ENCODE measurements at places on chromosomes 1 and 21. TPM values are rescaled to one million over a fixed set of nuclear protein-coding genes. Genes with fewer than 3 reads are reported as not detected.

GRCh38 chr1:234912548-234913277 lies 215.9 kb downstream of the TOMM20 start:
- no peak for DNase-seq

The CLIC6 gene
- total RNA-seq: 0.58 TPM

DNA sequence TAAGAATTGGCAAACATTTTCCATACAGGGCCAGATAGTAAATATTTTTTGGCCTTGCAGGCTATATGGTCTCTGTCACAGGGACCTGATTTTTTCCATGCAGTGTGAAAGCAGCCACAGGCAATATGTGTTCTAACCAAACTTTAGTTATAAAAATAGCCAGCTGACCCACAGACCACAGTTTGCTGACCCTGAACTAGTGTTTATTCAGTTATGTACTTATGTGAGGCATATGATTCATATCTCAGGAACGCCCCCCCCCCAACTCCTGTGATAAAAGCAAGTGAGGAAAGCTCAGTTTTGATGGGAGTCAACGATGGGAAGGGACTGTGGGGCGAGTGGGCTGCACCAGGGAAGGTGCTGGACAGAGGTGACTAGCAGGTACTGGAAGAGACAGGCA lies 80.1 kb downstream of the HMGB4 start:
- no peak for DNase-seq

- DNase-seq: no peak
Measured at GRCh38 chr1:3002349-3003038, 18.8 kb upstream of the ACTRT2 start.

The F13B gene
- total RNA-seq: not detected
